ENCODE measurements at places on chromosomes 4 and X.
A peak's percentile ranks its signal among the peaks of the same experiment; 100 is the strongest.

DNA sequence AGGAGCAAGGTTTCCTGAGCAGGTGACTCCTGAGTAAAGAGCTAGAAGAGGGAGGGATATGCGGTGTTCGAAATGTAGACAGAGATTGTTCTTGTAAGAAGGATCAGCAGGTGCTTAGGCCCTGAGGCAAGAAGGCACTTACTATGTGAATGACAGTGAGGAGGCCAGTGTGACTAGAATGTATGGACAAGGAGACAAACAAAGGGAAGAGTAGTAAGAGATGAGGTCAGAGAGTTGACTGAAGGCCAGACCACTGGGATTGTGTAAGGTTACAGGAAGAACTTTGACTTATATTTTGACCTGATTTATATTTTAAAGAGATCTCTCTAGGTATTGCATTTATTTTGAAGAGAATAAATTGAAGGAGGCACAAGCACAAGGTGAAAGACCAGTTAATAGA is 118.4 kb upstream of the ENPEP start:
- no peak for DNase-seq

DNA sequence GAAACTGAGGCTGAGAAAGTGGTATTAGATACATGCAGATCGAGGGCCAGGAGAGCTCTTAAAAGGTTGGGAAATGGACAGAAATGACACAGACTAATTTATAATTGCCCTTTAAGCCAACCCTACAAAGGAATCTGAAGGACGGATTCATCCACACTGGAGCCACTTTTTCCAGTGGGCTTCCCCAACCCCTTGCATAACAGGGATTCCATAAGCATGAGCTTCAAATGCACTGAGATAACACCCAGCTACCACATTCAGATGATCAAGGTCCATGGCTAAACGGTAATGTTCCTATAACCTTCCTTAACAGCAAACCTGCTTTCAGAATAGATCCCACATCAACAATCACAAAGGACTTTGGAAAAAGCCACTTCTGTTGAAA is 34.2 kb downstream of the PLAC1 start:
- DNase-seq, result no peak

DNA sequence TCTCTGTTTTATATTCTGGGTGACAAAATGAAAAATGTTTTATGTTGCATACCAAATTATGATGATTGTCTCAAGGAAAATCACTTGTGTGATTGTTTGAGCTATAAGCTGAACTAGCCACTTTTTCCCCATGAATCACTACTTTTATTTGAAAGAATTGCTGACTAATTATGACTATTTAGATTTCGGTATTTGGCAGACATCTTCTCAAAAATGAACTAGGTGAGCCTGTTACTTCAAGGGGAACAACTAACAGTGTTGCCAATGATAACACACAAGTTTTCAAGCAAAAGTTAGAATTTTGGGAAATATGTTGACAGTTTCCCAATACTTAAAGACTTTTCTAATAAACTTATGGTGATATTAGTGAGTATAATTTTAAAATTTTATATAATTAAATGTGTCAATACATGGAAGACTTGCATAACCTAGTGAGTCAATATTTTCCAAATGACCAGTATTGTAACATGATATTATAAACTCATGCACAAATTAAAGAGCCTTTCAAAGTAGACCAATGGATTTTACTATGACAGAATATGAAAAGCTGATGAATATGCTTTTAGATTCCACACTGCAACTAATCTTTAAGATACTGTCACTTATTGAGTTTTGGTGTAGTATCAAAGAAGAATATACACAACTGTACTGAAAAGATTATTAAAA is 187.7 kb upstream of the GATB start:
- DNase-seq, result no peak

DNA sequence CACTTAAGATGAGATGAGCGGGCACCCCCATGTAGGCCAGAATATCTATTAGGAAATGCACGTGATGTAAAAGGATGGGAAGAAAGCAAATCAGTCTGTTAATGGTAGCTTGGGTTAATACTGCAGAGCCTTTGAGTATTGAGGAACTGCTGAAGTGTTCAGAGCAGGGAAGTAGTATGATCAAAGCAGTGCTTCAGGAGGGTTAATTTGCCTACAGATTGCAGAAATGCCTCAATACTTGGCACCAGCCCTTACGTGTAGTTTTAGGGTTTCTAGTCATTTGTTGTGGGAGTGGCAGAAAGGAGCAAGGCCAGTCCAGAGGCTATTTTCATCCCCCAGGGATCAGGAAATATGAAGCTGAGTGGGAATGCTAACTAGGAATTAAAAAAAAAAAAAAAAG is 19.7 kb downstream of the ZFX start:
- no peak for DNase-seq

GRCh38 chr4:26212528-26212927 is 108.3 kb upstream of the RBPJ start:
- no peak for DNase-seq

DNA sequence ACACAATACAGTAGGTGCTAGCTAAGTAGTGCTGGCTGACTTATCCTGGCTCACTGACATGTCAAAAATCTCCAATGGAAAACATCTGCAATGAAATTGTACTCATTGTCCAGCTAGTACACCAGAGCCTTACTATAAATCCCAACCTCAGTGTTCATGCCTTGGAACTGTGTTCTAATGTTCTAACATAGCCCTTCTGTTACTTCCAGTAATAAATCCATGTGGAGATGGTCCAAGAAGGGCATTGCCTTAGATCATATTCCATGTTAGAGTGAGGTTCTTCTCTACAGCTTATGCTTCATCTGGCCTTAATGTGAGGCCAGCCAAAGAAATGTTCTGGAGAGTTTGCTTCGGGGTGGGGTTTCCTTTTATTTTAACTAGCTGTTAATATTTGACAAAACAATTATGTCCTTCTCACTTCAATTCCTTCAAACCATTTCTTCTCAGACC is 25.1 kb downstream of the ENOX2 start:
- DNase-seq, result no peak

DNA sequence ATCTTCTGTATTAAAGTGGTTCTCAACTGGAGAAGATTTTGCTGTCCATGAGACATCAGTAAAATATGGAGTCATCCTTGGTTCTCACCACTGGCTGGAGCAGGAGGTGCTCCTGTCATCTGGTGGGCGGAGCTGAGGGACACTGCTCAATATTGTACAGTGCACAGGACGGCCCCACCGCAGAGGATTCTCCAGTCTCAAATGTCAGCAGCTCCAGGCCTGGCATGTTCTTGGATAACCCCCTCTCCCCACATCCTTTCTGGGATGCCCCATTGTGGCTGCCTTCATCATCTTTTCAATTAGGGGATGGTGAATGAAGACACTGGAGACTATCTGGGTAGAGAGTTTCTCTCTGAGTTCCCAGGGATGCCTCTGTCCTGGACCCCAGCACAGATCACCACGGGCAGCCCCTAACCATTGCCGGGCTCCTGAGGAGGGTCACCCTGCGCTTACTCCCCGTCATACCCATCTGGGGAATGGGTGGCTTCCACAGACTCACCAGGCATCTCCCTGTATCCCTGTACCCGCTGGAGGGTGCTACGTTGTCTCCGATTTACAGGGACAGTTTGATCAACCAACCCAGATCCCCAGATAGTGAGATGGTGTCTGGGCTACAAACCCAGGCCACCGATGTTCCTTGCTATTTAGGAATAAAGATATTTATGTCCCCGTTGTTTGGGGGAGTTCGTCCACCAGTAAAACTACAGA is 21.9 kb upstream of the P2RY8 start:
- DNase-seq, result no peak

DNA sequence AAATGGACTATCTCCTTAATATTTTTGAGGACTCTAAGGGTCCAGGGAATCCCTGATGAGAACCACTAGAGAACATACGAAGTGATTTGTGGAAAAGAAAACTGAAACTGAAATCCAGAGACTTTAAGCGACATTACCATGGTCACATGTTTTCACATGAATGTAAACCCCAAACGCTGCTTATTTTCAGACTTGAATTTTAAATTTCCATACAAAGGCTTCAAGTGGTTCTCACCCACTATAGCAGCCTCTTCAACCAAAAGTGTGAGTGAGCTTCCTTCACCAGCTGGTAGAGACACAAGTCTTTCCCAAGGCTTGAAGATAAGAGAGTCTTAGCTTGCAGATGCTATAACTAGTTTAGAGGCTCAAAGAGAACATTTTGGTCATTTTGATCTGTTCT is 232.7 kb downstream of the MGST2 start:
- no peak for DNase-seq

DNA sequence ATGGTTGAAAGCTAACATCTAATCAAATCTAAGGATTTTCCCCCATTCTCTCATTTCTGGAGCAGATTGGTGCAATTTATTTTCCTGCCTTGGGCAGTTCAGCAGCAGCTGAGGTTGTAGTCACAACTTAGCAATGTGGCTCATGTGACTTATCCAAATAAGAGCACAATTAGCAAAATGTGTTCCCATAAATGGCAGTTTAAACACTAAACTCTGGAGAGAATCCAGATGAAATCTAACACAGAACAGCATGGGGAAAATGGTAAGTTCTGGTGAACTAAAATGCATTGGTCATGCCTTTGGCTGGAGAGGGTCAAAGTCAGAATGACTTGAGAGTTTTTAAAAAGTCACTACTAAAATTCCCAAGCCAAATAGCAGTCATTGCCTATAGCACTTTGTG is 422.6 kb upstream of the DIPK2B start:
- no peak for DNase-seq

DNA sequence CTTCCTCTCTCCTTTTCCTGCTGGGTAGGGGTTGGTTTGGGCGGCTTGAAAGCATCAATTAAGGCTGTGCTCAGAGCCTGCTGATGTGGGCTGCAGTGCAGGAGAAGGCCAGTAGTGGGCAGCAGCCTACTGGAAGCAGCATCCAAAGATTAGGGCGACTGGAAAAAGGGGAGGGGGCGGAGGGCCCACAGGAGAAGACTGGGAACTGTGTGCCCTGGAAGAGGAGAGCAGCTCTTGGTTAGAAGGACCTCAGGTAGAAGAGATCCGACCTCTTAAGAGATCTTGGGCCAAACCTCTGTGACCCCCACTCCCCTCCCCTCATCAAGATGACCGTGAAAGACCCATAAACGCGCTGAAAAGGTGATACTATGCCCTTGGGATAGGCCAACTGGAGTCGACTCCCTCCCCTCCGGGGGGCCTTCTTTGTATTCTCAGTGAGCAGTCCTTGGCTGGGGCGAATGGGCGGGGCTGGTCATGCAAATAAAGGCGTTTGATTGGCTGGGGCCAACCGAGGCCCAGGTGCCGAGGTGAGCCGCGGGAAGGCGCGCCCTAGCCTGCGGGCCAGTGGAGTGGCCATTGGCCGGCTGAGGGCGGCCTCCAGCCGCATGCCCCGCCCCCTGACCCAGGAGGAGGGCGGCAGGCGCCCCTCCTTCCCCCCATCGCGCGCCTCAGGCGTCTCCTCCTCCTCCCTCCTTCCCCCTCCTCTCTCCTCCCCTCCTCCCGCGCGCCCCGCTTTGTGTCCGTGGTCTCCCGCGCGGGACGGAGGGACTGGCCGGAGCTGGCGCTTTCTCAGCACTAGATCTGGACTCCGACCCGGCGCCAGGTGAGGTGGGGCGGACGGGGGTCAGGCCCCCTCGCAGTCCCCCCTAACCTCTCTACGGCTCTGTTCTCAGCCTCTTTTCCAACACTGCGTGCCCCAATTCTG is 10.1 kb downstream of the DLG3 start:
- peak; percentile 90 for DNase-seq

GRCh38 chrX:148310426-148311165 is 189.8 kb upstream of the AFF2 start:
- no peak for DNase-seq

GRCh38 chr4:168099195-168099594 is 6.9 kb downstream of the ANXA10 start:
- DNase-seq, result no peak

DNA sequence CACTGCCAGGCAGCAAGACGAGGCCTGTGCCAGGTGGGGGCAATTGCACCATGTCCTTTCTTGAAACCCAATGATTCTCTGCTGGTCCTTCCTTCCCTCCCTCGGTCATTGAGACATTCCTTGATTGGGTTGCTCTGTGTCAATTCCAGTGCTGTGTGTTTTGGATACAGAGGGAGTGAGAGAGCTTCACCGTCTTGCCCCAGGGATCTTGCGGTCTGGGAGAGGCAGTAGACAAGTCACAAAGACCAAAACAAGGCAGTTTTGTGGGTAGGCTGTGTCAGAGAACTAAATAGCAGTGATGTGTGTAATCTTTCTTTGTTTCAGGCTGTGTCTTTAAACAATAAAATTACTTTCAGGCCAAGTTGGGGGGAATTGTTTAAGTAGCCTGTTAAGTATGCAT is 38.8 kb upstream of the TADA2B start:
- no peak for DNase-seq

GRCh38 chr4:11487139-11487538 is 58.4 kb upstream of the HS3ST1 start:
- DNase-seq, result no peak

DNA sequence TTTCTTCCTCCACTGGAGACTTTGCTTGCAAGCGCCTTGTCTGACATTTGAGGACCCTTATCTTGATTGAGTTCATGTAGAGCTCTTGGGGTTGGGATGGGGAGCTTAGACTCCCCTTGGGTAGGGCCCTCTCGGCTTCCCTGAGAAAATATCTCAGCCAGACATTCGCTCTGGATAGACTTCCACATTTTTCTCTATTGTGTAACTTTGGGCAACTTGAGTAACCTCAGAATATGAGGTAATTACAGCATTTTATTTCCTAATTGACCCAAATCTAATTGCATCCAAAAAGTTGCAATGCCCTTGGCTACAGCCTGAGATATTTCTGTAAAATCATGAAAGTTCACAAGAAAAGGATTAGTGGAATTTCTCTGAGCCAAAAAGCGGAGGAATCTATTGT is 102.8 kb upstream of the MXRA5 start:
- no peak for DNase-seq

GRCh38 chr4:133081246-133081645 is 67.8 kb upstream of the PCDH10 start:
- DNase-seq, result no peak

DNA sequence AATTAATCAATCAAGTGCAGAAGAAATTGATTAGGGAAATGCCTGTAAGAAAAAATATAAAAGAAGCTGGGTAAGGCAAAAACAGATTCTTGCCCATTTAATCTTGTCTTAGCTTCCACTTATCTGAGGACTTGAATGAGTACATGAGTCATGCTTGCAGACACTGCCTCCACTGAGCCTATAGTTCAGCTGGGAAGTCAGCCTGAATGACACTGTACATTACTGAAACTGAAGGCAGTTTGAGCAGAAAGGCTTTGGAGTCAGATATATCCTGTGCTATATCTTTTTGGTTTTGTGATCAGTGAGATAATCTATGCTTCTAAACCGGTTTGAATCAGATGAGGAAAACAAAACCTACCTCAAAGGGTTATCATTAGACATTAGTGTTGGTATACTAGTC is 61.3 kb downstream of the NUDT11 start:
- DNase-seq, result no peak

DNA sequence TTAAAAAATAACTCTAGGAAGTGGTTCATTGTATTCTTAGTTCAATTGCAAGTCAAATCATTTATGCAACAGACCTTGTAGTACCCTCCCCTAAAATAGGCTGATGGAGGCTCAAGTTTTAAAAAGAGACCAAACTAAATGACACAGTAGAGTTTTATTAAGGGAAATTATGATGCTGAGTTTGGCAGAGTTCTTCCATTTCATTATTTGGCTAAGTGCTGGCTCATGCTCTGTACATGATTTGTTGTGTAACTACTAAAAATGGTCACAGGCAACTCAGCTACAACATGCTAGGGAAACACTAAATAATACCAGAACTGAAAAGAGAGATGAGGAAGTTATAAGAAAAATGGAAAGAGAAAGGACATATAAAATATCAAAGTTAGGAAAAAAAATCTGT is 96.1 kb upstream of the TFDP3 start:
- no peak for DNase-seq

GRCh38 chr4:176498617-176499256 is 179.0 kb downstream of the SPCS3 start:
- no peak for DNase-seq

GRCh38 chr4:155442267-155443105 is 65.7 kb upstream of the MAP9 start:
- DNase-seq, result peak; percentile 23
